ENCODE measurements at places on chromosomes 4 and X.

DNA sequence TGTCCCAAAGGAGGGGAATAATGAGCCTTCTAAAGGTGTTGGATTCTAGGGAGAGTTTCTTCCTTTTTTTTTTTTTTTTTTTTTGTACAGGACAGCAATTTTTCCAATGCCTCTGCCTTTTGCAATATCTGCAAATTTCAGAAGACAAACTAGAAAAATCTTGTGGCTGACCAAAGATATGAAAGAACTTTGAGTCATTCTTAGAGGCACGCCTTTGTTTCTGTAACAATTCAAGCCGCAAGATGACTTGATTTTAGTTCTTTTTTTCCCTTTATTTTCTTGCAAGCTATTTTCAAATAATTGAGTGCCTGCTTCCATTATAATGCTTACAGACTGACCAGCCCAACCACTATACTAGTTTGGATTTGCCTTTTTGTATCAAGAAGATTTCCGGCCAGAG, 47.6 kb upstream of the UXT start:
- DNase-seq: no peak

GRCh38 chrX:138710866-138711341, 613 bp downstream of the FGF13 start:
- no peak for DNase-seq

DNA sequence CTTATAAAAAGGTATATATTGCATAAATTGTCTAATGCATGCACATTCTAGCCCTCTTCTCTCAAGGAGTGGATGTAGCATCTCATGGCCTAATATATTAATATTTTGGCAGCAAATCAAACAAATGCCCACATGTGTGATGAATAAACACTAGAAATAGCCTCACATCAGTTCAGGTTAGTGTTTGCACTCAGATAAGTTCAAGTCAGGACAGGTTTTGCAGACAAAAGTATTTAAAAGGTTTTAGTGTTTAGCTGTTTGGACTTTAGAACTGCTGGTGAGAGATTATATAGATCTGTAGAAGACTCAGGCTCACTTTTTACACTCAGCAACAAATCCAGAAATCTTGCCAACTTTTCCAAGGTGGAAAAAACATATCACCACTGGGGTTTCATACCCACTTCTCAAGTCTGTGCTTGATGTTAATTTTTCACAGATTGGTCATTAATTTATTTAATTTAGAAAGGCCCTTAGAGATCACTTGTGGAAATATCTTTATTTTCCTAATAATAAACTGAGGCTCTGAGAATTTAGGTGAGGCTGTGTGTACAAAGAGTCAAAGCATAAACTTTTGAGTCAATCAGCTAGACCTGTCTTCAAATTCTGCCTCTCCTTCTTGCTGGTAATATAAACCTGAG, 362.6 kb downstream of the GASK1B start:
- no peak for DNase-seq

- DNase-seq: no peak
These were observed 34.7 kb downstream of the SLC25A5 start for GRCh38 chrX:119502727-119503483.

- no peak for DNase-seq
These were observed 20.5 kb downstream of the RWDD4 start for GRCh38 chr4:183638436-183638835.

Measured in NCI-H1694 (cell line).